ENCODE measurements at places on chromosomes 2 and 18.

GRCh38 chr2:158647436-158648231 lies 147.5 kb upstream of the DAPL1 start:
- DNase-seq: no peak

DNA sequence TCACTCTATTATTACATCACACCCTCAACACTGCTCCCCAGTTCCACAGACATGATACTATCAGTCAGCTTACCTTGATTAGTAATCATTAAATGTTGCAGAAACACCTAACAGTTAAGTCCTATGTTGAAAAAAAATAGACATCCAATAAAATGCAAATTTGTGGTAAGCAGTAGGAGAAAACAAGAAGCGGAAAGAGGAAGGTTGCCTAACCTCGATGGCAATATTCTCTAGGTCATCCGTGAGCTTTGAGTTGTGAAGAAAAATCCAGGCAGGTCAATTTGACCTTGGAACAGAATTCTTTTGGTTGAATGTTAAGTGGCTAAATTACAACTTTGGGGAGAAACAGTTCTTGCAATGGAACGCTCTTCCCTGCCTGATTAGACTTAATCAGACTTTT lies 264.4 kb downstream of the AFF3 start:
- no peak for DNase-seq

- no peak for DNase-seq
These were observed 62.2 kb downstream of the KIAA2012 start for GRCh38 chr2:202135091-202135874.

DNA sequence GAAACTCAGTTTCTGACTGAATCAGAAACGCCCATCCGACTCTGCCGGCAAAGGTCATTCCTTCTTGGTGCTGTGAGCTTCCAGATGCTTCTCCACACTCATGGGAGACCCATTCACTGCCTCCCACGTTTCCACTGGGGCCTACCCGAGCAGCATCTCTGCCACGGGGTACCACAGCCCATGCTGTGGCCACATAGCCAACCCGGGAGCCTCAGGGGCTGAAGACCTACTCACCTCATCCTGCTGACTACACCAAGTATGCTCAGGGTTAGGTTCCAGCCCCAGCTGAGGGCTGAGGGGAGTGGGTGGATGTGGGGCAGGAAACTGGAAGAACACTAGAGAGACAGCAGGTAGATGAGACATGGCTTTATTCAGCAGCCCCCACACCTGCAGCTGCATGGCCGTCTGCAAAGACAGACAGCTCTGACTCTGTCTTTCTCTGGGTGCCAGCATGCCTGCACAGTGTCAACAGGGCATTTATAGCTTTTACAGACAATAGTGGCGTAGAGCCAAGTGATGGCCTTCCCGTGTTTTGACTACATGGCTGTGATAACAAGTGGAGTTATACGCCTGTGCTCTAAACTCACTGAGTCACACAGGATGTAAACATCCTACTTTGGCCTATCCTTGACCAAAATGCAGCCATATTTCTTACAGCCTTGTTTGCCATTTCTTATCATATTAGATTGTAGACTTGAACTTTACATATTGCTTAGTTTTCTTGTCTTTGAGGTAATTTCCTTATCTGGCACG lies 16.5 kb upstream of the KLHL23 start:
- no peak for DNase-seq

DNA sequence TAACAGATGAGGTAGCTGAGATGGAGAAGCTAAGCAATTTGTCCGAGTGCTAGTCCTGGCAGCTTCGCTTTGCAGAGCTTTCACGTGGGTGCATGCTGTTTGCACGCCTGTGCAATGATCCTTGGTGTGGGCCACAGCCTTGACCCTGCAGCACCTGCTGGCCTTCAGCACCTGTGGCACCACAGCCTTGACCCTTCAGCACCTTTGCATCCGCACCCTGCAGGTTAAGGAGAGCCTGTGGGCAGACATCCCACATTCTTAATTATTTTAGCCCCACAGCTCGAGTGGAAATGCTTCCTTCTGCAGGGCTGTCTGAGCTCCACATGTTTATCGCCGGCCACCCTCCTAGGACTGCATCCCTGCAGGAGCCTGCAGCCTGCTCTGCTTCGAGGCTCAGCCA lies 19.3 kb downstream of the NCK2 start:
- DNase-seq: no peak

DNA sequence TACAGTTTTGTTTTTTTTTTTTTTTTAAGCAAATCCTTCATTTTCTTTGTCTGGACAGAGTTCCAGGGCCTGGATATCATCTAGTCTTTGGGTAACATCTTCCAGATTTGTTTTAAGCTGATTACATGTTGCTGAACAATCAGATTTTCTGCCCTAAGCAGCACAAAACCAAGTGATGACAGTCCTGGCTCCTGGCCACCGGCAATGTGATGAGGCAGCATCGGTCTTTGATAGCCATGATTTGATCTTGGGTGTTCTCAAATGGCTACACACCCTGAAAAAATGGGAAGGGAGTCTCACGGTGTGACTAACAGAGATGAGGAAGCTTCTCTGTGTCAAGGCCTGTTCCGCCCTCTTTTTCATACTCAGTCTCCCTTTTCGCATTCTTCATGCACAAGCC lies 708.6 kb upstream of the ZEB2 start:
- DNase-seq: no peak

DNA sequence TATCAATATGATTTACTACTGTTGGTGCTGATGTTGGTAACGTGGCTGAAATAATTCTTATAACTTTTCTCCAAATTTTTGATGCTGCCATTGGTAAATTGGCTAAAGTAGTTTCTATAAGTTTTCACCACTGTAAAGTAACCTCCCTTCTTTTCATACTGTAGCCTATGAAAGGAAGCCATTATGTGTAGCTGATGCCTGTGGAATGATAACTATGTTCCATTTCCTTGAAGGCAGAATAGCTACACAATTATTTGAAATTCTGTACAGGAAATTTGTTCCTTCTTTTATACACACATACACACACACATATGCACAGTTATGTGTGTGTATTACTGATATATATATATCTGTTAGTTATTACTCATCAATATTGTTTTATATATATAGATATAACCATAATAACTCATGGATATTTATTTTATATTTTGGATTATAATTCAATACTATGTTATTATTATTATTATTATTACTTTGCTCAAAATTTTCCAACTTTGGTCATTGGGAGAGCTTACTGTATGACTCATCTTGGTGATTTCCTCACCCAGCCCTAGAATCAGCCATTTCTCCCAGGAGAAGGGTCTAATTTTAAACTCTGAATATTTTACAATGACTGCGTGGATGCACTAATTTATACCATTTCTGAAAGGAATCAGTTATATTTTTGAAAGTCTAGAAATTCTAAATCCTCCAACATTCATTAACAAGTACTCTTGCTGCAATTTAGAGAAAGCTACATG lies 1677.7 kb downstream of the SUCLG1 start:
- no peak for DNase-seq

DNA sequence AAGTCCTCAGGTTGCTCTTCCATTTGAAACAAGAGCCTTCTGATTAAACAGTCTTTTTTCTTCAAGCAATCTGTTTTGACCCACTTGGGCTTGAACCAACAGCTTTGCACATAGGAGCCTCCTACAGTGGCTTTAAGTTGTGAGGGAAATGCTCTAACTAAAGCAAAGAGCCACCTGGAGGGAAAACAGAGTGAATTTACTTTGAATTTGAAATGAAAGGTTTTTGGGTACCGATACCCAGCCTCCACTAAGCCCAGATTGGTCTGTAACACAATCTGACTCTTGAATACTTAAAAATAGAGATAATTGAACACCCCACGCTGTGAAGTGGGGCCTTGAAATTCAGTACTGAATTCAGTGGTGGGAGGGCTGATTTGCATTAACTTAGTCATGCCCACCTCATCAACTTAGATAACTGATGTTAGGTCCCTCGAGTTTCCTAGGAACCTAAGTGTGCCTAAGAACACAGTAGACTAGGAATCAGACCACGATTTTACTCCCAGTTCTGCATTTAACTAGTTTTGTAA lies 56.3 kb upstream of the ACVR1C start:
- DNase-seq: no peak

GRCh38 chr2:71379086-71379485 lies 47.5 kb downstream of the ZNF638 start:
- DNase-seq: no peak

DNA sequence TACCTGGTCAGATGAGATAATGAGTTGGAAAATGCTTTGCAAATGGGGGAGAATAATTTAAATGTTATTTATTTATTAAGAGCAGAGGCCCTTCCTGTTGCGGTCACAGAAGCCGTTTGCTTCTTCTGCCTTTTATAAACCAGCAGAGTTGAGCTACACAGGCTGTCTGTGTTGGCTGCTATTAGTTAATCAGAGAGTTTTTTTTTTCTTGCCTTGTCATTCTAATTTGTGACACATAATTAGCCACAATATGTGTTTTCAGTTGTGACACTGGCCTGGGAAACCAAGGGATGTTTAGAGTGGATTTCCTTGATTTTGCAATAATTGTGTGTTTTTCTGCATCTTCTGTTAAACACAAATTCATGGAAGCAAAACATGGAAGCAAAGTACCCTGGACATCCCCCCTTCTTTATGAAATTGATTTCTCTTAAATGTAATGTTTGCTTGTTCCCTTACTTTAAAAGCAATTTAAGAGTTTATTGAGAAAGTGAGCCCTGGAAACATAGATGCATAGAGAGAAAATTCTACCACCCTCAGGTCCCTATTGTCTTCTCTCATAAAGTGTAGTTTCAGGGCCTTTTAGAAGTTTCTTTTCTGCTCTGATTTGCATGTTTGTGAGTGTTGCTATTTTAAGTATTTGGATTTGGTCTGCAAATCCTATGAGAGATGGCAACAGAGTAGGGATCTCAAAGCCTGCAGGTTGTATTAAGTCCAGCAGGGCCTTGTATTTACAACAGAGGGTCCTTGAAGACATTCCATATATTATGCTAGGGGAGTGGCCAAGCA lies 22.8 kb upstream of the IL37 start:
- DNase-seq: no peak
